Pons (tissue), 1 donor: ENCODE measurements at places on chromosomes 3 and 15.
A peak's percentile ranks its signal among the peaks of the same experiment; 100 is the strongest.

- no peak for DNase-seq
These were observed 150.6 kb upstream of the TGFBR2 start for GRCh38 chr3:30455840-30456239.

- DNase-seq: no peak
These were observed 245.2 kb downstream of the IL20RB start for GRCh38 chr3:137202941-137203340.

GRCh38 chr3:156334841-156335545, 214.6 kb downstream of the KCNAB1 start:
- DNase-seq: no peak

DNA sequence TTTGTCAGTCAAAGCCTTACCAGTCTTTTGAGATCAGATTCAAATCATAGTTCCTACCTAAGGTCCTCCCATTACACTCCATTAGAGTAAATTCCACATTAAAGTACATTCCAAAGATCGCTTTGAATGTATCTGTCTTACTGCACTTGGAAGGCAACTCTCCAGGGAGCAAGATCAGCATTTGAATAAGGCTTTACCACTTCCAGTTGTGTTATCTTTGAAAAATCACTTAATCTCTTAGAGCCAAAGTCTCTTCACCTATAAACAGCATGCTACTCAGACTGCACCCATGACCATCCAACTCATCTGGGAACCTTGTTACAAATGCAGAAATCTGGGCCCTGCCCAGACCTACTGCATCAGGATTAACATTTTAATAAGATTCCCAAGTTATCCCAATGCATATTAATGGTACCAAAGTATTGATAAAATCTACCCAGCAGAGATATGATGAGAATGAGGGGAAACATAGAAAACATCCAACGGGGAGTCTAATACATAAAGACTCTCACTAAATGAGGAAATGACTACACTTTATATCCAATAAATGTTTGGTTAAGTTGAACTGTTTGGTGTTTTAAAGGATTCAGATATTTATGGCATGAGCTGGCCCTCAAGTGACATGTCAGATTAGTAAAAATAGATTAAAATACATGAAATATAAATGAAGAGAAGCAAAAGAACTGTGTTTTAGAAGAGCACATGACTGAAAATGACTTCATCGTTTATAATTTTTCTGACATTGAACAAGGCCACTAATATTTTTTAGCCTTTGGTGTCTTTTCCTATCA, 75.9 kb downstream of the TNIK start:
- DNase-seq: no peak

- no peak for DNase-seq
These were observed 9.8 kb upstream of the SEMA4B start for GRCh38 chr15:90191344-90191687.

DNA sequence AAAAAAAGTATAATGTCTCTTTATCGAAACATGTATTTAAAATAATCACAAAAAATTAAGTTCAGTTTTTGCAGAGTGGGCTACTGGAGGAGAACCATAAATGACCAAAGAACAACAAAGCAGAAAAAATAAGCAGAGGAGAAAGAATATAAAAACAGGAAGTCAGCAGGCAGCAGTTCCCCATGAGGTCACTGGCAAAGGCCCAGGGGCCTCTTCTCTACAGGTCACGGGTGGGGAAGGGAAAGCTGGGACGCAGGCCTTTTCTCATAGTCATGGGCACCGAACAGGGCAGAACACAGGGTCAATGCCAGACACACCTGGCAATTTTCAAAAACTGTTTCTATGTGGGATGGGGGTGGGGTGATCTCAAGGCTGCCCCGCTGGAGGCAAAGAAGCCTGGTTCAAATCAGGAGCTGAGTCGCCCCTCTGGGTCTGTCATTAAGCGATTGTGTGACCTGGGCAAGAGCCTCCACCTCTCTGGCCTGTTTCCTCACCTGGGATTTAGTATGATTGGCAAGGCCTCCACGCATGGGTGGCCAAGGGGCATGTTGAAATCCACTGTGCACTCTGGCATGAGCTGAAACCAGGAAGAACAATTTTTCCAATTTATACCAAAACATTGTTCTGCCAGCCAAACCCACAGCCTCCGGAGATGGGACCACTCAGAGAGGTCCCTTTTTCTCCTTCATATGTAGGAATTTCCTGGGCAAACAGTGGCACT, 43.8 kb upstream of the UACA start:
- DNase-seq: peak; percentile 60

DNA sequence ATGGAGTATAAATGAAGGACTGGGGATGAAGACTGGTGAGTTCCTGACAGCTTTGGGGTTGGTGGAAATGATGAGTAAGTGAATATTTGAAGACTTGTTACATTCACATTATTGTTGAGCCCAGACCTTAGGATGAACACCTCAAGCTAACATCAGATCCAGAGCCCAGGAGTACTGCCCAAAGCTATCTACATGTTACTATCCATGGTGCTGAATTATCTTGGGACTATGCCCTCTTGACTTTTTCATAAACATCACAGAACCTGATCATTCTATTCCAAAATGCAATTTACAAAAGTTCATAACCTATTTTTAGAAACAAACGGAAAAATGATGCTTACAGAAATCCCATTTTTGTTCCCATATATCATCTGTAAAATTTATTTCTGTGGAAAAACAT, 613.3 kb downstream of the TUSC7 start:
- DNase-seq: no peak

DNA sequence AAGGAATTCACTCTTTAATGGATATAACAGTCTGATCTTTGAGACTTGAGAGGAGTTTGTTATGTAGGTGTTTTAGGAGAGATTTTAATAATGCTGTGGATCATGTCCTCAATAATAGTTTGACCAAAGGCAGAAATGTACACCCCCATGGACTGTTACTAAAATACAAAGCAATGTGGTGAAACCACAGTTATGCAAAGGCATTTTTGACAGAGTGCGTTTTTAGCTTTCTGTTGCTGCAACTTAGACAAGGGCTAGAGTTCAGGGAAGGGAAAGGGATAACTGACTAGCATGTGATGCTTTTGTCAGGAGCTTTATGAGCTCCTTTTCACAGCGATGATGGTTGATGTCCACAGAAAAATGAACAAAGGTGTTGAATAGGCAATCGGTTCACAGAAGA, 3.6 kb upstream of the STARD5 start:
- DNase-seq: no peak
